Fibroblast of skin of abdomen (primary cell): ENCODE measurements at places on chromosomes 4 and X.
A peak's percentile ranks its signal among the peaks of the same experiment; 100 is the strongest.

DNA sequence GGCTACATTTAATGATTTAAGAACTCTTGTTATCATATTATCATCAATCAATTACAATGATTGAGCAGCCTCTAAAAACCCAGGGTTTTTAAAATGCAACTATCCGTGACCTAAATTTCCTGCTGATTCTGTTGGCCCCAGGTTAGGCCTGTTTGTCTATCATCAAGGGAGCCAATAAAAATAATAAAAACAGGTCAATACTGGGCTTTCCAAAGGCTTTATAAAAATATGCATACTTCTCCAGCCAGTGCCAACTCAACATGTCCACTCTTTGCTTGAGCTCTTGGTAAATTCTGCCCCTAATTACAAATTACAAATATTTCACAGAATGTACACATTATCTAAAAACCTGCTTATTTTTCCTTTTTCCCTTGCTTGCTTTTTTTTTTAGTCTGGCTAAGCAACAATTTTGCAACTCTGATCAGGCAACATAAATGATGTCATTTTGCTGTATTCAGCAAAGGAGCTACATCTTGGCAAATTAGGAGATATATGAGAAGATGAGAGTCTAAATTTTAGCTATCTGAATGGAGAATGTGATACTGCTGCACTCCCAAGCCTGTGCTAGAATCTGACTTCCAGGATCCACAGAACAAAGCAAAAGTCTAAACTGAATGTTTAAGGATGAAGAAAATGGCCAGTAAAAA is 204.0 kb downstream of the SCFD2 start:
- no peak for DNase-seq

- DNase-seq: no peak
These were observed 86.6 kb upstream of the ZDHHC15 start for GRCh38 chrX:75609406-75609805.

DNA sequence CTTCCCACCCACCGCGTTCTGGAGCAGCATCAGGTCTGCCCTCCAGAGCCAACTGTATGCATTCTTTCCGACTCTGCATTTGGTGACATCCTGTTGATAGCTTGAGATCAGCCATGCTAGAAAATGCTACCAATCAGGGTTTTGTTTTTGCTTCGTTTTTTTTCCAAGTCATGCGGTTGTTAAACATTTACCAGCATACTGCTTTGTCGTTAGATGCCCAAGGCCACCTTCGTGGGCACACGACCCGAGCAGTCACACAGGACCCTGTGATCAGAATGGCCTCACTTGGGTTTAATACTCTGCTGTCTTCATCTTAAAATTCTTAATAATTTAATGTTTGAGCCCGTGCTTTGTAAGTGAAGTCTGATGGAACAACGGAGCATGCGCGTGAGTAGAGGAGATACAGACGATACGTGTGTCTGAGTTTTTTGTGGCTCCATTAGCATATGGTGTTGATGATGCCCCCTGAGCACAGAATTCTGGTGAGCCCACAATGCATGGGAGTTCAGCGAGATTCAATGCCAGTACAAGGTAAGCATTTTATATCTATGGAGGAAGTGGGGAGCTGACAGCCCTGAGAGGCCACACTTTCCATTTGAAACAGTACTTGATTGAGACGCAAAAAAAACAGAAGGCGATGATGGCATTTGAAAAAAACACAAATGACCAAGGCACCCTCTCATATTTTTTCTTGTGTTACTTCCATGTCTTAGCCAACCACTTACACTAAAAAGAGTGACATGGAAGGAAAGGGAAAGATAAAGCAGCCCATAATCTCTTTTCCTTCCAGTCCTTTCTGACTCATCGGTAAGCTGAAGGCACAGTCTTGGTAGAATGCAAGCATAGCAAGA is 323.6 kb downstream of the BCOR start:
- no peak for DNase-seq

DNA sequence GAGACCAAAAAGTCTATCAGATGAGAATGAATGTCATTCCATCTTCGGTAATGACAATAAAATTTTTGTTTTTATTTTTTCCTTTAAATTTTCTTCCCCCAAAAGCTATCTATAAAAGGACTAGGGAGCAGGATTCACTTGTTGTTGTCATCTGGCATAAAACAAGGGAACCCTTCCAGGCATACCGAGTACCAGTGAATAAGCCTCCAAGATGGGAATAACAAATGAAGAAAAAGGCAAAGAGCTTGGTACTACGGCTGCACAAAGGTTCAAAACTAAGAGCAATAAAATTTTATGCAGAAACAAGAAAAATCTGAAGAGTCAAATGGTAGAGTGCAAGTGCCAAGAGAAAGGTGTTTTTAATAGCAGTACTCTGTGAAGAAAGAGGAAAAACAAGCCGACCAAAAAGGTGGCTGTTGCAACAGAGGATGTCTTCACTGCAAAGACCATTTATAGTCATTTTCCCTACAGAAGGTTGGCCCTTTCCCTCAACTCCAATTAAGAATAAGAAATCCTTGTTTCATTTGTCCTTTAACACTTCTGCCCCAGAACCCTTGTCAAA is 25.8 kb downstream of the PPP3CA start:
- no peak for DNase-seq

- DNase-seq: no peak
These were observed 58.2 kb upstream of the WDFY3 start for GRCh38 chr4:85024671-85025070.

GRCh38 chr4:145524552-145524951 is 42.9 kb downstream of the SMAD1 start:
- DNase-seq: no peak

DNA sequence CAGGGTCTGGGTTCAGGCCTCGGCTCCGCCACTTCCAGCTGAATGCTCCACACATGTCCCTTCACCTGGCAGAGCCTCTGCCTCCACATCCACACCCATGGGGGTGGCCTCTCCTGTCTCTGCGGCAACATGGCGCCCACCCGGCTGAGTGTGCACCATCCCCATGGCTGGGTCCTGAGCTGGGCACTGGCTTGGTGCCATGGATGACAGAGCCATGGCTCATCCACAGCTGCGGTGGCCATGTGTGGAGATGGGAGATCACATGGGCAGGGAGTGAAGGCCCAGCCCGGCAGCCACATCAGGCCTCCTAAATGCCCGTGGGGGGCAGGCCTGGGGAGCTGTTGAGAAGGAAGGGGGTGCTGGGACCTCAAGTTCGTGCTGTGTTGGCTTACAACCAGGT is 213.7 kb downstream of the AFAP1 start:
- peak; percentile 50 for DNase-seq

DNA sequence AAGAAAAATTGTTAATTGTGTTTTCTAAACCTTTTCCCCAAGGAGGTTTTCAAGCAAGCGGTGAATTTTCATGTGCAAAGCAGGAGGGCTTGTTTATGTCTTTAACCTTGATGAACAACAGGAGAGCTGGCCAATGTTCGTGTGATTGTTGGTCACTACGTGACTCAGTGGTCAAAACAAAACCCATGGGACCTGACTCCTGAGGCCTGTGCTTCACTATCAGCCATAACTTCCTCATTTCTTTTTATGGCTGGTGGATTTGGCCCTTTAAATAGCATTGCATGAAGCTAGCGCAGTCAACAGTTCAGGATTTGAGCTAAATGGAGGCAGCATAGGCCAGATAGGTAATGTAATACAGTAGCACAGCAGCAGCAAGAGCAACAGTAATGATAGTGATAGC is 80.5 kb downstream of the MID1IP1 start:
- DNase-seq: no peak

DNA sequence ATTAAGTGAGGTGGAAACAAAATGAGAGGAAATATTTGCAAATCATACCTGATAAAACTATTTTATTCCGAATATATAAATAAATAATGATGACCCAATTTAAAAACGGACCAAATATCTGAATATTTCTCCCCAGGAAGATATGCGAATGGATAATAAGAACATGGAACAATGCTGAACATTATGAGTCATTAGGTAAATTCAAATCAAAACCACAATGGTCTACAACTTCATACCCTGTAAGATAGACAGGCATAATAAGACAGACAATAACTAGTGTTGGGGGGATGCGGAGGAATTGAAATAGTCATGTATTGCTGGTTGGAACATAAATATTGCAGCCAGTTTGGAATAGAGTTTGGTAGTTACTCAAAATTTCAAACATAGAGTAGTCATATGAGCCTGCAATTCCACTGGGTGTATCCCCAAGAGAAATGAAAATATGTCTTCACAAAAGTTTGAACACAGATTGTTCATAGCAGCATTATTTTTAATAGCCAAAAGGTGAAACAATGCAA is 47.6 kb upstream of the DRP2 start:
- DNase-seq: no peak
